ENCODE measurements at places on chromosomes 2 and 18.

- no peak for DNase-seq
These were observed 186.4 kb downstream of the ANAPC1 start for GRCh38 chr2:111697560-111697959.

GRCh38 chr2:209114588-209115240, 309.1 kb upstream of the MAP2 start:
- DNase-seq: no peak

DNA sequence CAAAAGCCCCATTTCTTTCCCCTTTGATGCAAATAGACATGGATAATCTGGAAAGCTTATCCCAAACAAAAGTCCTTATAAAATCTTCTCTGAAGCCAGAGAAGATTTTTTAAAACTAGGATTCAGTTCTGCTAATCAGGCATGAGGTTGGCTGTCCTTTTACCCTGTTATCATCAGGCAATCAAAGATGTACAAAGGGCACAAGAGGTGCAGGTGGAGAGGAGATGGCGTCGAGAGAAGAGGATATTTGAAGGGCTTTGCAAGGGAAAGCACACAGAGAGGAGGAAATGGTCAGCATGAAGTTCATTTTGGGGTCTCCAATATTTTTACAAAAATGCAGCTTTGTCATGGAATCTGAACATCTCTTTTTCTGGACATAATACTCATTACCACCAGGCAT, 88.5 kb downstream of the KLF7 start:
- DNase-seq: no peak

DNA sequence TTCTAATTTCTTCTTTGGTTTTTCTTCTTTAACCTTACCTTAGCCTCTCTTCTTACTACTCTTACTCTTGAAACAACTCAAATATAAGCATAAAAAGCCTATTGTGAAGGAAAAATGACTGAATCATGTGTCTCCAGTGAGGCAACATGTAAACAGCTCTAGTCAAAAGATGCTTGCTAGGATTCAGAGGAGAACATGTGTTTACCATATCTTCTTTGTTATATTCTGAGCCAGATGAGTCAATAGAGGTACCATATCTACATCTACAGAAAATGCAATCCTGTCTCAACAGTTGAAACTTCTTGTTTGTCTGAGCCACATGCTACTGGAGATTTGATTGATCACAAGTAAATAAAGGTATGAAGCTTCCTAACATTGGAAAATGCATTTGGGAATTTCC, 15.9 kb upstream of the FIGN start:
- no peak for DNase-seq

- DNase-seq: no peak
These were observed 27.8 kb downstream of the KLHL23 start for GRCh38 chr2:169761251-169761969.

GRCh38 chr2:45190481-45190942, 181.3 kb upstream of the SIX2 start:
- no peak for DNase-seq

DNA sequence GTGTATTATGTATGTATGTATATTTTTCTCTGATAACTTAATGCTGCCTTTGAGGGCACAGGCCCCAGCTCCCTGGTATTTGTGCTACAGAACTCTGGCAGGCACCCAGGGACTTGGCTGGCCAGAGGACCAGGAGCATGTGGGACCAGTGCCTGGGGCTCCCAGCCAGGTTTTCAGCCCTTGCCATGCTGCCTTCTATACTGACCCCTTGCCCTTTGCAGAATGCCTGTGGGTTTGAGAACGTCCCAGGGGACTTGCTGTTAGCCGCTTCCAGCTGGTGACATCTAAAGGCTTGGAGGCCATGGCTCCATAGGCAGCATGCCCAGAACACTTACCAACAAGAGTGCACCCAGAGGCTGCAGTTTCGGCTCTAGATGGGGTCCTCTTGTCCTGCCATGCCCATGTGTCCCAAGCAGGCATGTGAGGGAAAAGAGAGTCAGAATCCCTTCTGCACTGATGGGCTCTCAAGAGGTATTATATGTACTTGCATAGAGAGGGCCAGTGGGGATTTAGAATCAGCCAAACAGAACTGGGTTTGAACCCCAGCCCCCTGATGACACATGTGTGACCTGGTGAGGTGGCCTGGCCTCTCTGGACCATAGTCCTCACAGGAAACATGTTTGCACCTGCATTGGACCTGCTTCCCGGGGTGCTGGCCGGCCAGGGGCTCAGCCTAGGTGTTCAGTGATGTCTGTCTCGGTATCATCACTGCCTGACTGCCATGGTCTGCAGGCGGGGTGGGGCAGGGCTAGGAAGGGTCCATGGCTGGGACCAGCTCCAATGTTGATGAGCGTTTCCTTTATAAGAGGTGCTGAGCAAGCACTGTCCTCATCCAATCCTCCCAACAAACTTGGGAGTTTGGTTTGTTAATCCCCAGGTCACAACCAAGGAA, 119.2 kb upstream of the FHL2 start:
- no peak for DNase-seq

DNA sequence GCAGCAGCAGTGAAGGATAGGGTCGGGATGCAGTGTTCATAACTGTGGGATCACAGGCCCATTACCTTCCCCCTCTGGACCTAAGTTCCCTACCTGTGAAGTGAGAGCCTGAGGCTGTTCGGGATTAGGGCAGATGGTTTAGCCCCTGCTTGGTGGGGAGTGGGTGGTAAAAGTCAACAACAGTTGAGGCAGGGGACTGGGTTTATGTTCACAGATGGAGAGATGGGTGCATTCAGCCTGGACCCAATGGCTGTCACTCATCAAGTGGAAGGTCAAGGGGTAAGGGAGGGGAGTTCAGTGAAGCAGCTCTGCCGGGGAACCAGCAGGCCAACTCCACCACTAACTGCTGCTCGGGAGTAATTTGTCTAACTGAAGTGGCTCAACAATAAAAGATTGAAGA, 180.4 kb downstream of the FAM210A start:
- DNase-seq: no peak

DNA sequence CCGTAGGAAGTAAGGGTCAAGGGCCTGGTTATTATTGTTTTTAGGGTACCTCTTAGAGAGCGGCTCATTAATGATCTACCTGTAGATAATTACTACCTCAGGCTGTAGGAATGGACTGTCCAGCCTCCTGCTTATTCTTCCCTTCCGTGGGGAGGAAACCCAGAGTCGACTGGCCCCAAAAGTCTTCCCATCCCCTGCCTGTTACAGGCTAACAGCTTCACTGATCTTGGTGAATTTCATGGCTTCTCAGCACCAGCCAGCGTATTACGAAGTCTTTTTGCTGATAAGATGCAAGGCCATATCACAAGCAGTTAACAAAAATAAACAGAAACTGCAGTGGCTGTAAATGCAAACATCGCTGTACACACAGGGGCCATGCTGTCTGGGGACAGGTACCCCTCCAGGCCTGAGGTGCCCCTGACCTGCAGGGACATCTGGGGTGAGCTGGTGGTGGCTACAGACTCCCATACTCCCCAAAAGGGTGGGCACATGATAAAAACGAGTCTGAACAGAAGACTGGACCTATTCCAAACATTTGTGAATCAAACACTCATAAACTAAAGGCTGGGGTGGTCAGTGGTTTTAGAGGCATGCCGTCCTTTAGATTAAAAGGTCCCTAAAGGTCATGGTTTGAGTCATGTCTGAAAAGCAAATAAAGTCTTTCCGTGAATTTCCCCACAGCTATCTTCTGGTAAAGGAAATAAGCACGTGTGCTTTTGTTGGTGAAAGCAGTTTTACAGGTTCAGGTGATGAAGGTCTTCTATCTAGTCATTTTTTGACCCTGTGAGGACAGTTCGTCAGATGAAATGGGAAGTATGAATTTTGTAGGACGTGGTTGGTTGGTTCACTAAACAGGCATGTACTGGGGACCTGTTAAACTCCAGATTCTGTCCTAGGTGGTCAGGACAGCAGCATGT, 36.7 kb downstream of the TTC39C start:
- no peak for DNase-seq

DNA sequence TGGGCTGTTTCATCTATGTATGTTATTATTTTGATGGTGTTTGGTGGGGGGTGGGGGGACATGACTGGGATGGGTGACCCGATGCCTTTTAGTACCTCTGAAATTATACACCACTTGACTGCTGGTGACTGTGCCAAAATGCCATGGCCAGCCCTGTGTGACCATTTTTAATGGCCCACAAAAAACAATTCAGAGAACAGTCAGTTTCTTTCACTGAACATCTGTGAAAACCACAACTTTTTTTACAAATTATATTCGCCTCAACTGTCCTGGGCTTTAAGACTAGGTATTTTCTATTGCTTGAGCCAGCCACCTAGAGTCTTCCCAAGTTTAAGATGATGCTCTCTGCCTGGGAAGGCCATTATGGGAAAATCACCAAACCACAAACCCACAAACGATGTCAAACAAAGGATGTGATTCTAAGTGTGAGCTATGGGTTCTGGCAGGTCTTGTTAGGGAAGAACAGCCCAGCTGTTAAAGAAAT, 33.9 kb downstream of the FN1 start:
- no peak for DNase-seq

GRCh38 chr2:71901466-71901865, 246.2 kb downstream of the CYP26B1 start:
- DNase-seq: no peak

GRCh38 chr2:36697424-36698066, 1.0 kb downstream of the VIT start:
- no peak for DNase-seq

- no peak for DNase-seq
These were observed 58.1 kb upstream of the GPC1 start for GRCh38 chr2:240377366-240377765.

- peak; percentile 39 for DNase-seq
These were observed 4.4 kb downstream of the ONECUT2 start for GRCh38 chr18:57439609-57439968.

- no peak for DNase-seq
These were observed 3.4 kb upstream of the HOXD4 start for GRCh38 chr2:176147800-176148496.

DNA sequence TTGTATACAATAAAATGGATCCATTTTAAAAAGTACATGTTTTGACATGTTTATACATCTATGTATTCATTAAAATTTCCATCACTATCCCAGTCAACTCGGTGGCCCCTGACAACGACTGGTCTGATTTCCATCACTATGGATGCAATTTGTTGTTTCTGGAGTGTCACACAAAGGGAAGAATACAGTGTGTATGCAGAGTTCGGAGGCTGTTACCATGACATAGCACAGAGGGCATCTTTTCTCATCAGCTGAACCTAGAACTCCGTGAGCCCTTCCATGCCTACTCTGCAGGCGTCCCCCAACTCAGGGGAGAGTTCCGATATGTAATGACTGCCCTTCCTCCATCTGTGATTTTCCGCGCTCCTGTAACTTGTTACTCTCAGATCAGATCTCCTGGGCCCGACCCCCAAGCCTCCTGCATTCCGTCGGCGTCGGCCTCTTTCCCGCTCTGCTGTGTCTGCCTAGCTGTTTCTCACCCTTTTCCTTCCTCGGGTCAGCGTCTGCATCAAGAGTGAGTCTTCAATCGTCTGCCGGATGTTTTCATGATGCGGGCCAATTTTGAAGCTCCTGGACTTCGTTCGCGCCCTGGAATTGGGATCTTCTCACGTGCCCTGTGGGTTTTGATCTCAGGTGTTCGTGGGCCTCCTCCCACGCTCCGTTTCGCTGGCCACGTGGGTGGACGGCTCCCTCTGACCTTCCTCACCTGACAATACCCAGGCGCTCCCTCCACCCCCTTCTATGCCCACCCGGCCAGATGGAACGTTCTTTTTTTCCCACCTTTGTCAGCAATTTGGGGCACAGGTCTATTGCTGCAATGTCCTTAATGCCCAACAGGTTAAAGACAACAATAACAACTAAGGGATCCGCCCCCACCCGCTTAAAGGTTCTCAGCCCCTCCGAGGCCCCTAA, 161.0 kb downstream of the TWIST2 start:
- DNase-seq: no peak

GRCh38 chr18:79682894-79683625, 3.5 kb downstream of the CTDP1 start:
- no peak for DNase-seq

DNA sequence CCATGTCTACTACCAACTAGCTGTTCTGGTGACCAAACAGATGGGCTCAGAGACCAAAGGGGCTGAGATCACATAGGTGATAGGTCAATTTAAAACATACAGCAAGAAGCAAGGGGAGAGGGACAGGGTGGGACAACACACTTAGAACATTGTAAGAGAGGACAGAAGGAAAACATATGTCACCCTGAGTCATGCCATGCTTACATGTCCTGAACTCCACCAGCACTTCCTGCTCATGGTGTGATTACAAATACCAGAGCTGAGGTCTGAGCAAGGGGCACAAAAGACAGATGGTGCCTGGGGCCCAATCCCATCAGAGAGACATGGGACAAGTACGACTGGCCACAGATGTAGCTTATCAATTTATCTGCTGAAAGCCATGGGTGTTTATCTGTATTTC, 28.7 kb upstream of the GALNT14 start:
- no peak for DNase-seq

- DNase-seq: peak; percentile 2
These were observed 441 bp downstream of the MPHOSPH10 start for GRCh38 chr2:71130905-71131244.
